T-helper 9 cell (primary cell): ENCODE measurements at places on chromosomes 6 and 20.

DNA sequence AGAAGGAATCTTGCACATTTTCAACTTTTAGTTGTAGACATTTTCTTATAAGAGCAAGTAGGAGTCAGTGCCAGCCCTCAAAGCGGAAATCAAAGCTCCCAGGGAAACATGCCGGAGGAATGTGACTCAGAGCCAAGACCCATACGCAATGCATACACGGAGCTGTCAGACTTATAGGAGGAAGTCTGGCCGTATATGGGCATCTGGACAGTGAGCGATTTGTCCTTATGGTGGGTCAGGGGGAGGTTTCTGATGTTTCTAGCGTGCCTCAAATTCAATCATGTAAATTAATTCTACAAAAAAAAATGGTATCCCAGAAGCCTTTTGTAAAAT lies 3.6 kb upstream of the CCN2 start:
- no peak for DNase-seq

DNA sequence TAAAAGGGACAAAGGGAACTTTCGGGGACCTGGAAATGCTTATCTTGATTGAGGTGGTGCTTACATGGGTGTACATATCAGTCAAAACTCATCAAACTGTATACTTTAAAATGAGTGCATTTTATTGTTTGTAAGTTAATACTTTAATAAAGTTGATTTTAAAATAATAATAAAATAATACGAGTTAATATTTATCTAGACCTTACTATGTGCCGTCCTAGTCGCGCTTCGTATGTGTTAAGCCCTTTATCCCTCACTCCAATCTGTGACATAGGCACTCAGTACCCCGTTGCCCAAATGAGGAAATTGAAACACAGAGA lies 47.5 kb downstream of the PDYN start:
- no peak for DNase-seq

GRCh38 chr20:64114356-64114971 lies 7.1 kb upstream of the NPBWR2 start:
- no peak for DNase-seq

- no peak for DNase-seq
Observed at GRCh38 chr6:41675176-41675775, 37.0 kb downstream of the MDFI start.

GRCh38 chr6:28597217-28597835 lies 71.6 kb downstream of the GPX5 start:
- no peak for DNase-seq

DNA sequence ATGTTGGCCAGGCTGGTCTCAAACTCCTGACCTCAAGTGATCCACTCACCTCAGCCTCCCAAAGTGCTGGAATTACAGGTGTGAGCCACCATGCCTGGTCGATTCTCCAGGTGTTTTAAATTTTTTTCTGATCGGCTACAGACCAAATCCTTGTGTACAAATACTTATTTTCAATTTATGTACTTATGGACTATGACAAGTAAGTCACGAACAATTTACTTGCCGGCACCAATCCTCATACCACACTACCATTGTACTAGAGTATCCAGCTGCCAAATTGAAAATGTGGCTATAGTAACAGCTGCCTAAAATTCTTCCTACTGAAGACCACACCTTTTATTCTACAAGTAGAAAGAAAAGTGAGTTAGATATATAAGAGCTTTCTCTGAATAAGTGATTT lies 26.9 kb downstream of the LIN28B start:
- DNase-seq = no peak

- DNase-seq = no peak
Observed at GRCh38 chr6:168192901-168193815, 114.1 kb upstream of the FRMD1 start.

- no peak for DNase-seq
Observed at GRCh38 chr20:5327356-5327755, 10.6 kb upstream of the PROKR2 start.

GRCh38 chr6:166997768-166998255 lies 1.4 kb upstream of the CEP43 start:
- DNase-seq = peak; percentile 19

DNA sequence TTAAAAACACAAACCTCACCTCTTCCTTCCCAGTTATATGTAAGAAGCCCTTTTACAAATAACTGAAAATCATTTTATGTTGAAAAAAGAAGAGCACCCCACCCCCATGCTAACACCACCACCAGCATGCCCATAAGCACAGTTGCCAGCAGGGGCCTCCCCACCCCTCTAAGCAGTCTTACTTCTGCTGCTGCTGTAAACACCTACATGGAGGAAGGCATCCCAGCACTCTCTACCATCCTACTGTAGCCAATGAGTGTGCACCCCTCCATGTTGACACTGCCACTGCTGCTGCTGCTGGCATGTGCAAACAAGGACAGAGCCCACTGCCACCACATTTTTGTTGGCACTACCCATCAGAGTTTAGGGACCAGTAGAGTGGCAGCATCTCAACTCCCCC lies 49.6 kb upstream of the PHIP start:
- no peak for DNase-seq

- DNase-seq = no peak
Observed at GRCh38 chr20:23436681-23437080, 2.8 kb upstream of the CSTL1 start.
